ENCODE measurements at places on chromosomes 13 and 19.
A peak's percentile ranks its signal among the peaks of the same experiment; 100 is the strongest.

- DNase-seq = no peak
- no peaks in the 10 kb centered on the region for H3K27me3 ChIP-seq
- no peaks in the 10 kb centered on the region for H3K4me1 ChIP-seq
- no peak overlapping the region for H3K4me3 ChIP-seq
- peaks cover 75% of the 10 kb centered on the region for H3K36me3 ChIP-seq
- no peak overlapping the region for H3K27ac ChIP-seq
Observed at GRCh38 chr13:113322043-113322461, 25.0 kb downstream of the LAMP1 start.

GRCh38 chr19:35105411-35106290 is 10.0 kb upstream of the FXYD3 start:
- H3K4me3 ChIP-seq = no peak overlapping the region
- peaks cover 8% of the 10 kb centered on the region for H3K4me1 ChIP-seq
- H3K36me3 ChIP-seq = no peaks in the 10 kb centered on the region

GRCh38 chr13:111973605-111974340 is 93.2 kb upstream of the SOX1 start:
- H3K36me3 ChIP-seq = no peaks in the 10 kb centered on the region
- no peaks in the 10 kb centered on the region for H3K4me1 ChIP-seq
- no peak overlapping the region for H3K4me3 ChIP-seq

DNA sequence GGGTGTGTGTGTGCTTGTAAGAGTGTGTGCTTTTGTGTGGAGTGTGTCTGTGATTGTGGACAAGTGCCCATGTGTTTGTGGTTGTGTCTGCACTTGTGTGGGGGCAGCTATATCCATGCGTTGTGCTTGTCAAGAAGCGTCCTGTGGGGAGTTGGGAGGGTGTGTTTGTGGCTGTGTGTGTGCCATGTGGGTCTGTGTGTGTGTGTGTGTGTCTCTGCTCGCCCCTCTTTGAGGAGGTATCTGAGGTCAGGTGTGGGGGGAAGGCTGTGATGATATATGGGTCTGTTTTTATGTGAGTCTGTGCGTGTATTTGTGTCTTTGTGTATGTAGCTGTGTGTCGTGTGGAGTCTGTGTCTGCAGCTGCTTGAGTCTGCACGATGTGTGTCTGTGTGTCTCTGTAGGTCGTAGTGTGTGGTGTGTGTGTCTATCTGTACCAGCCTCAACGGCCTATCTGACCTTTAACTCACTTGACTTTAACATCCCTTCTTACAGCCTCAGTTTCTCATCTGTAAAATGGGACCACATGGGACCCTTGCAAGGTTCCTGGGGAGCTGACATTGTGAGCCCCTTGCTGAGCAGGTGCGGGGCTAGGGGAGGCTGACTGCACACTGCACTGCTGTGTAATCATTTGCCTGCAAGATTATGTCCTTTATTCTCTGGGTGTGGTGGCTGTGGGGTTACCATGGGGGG is 4.0 kb upstream of the NFIC start:
- H3K27me3 ChIP-seq = peaks cover 6% of the 10 kb centered on the region
- peaks cover 8% of the 10 kb centered on the region for H3K36me3 ChIP-seq
- H3K4me1 ChIP-seq = peaks cover 47% of the 10 kb centered on the region
- H3K4me3 ChIP-seq = no peak overlapping the region
- H3K27ac ChIP-seq = no peak overlapping the region

DNA sequence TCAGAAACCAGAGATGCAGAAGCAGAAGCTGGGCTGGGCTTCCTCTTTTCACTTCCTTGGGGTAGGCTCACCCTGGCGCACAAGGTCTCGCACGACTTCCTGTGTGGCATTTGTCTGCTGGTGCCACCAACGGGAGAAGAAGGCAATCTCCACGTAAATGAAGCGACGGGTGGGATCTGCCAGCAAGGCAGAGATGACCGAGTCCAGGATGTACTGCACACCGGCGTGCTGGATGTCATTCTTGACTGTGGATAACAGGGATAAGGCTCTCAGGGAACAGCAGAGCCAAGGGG is 1.3 kb downstream of the MAN2B1 start:
- H3K27ac ChIP-seq = peak overlapping the region; percentile 100
- H3K27me3 ChIP-seq = no peaks in the 10 kb centered on the region
- peak overlapping the region; percentile 95 for H3K4me3 ChIP-seq

DNA sequence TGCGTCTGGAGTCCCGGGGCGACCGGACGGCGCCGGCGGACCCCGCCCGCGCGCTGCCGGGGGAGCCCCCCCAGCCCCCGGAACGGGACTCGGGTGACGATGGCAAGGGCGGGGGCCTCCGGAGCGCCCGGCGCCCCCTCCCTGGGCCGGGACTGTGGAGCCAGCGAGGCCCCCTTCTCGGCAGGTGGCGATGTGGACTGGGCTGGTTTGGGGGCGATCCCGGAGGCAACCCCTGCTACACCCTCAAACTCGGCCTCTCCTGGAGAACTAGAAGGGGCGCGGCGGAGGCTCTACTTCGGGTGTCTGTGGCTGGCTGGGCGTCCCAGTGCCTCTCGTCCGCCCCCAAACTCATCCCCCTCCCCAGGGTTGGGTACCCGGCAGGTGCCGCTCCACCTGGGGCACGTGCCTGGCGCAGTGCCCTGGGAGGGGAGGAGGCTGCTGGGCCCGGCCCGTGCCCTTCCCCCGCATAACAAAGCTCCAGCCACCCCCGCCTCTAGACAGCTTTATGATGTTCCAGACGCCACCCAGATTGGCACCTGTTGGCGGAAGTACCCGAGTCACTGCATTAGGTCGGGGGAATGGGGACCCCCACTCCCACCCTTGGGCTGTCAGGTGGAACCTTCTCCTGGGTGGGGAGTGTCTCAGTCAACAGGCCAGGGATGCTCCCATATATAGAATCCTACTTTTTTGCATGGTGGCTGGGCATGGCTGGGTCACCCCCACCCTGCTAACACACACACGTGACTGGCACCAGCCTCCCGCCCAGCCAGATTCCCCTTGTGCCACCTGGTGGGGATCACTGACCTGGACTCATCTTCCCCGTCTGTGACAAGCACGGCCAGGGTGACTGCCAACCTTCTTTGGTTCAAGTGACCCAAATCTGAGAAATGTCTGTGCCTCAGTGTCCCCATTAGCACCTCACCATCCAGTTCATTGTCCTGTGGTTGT is 722 bp downstream of the PKN1 start:
- H3K27ac ChIP-seq = peak overlapping the region; percentile 90
- peak; percentile 62 for DNase-seq
- H3K36me3 ChIP-seq = peaks cover 30% of the 10 kb centered on the region
- H3K27me3 ChIP-seq = no peaks in the 10 kb centered on the region
- H3K4me3 ChIP-seq = peak overlapping the region; percentile 82

- H3K36me3 ChIP-seq = peaks cover 13% of the 10 kb centered on the region
- no peak overlapping the region for H3K4me3 ChIP-seq
- H3K4me1 ChIP-seq = no peaks in the 10 kb centered on the region
- H3K27ac ChIP-seq = no peak overlapping the region
- DNase-seq = no peak
Observed at GRCh38 chr19:6352381-6353165, 8.8 kb upstream of the CLPP start.

- DNase-seq = no peak
- H3K27me3 ChIP-seq = no peaks in the 10 kb centered on the region
- no peaks in the 10 kb centered on the region for H3K4me1 ChIP-seq
- H3K27ac ChIP-seq = no peak overlapping the region
Observed at GRCh38 chr19:38099966-38100365, 124.1 kb downstream of the DPF1 start.

DNA sequence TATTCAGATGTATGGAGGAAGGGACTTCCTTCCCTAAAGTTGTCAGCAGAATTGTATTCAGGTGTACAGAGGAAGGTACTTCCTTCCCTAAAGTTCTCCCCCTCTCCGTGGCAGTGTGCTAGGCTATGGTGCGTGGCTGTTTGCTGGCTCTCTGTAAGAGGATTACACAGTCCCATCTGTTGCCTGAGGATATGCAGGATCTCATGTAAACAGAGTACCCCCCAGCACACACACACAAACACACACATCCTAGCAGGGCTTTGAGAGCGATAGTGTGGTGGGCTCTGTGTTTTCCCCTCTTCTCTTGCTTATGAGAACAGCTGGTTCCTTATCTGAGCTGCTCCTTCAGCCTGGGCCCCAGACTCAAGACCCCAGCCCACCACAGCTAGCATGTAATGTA is 10.3 kb downstream of the NEK5 start:
- H3K4me3 ChIP-seq = no peak overlapping the region
- DNase-seq = no peak
- peaks cover 9% of the 10 kb centered on the region for H3K27me3 ChIP-seq
- H3K36me3 ChIP-seq = no peaks in the 10 kb centered on the region
- no peak overlapping the region for H3K27ac ChIP-seq
- no peaks in the 10 kb centered on the region for H3K4me1 ChIP-seq

DNA sequence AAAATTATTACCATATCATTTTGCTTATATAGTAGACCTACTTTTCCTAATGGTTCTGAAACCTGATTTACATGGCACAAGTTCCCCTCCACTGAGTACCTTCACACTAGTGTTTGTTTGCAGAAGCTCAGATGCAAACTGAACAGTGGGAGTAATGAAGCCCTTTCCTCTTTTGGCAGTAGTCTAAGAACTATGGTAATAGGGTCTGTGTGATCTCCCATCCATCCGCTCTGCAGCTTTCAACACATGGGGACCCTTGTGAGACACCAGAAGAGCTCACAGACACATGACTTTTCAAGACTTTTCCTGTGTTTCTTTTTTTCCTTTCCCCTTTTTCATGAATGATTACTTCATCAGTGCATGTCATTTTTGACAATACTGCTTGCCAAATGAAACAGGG is 336.0 kb downstream of the ATP8A2 start:
- H3K27ac ChIP-seq = no peak overlapping the region
- no peaks in the 10 kb centered on the region for H3K4me1 ChIP-seq
- DNase-seq = no peak
- H3K4me3 ChIP-seq = no peak overlapping the region
- H3K27me3 ChIP-seq = peaks cover 1% of the 10 kb centered on the region

GRCh38 chr19:48271531-48272151 is 1.8 kb downstream of the ZNF114 start:
- peaks cover 22% of the 10 kb centered on the region for H3K27me3 ChIP-seq
- peak; percentile 65 for DNase-seq
- peak overlapping the region; percentile 84 for H3K4me3 ChIP-seq
- peaks cover 15% of the 10 kb centered on the region for H3K4me1 ChIP-seq
- no peaks in the 10 kb centered on the region for H3K36me3 ChIP-seq
- peak overlapping the region; percentile 33 for H3K27ac ChIP-seq

DNA sequence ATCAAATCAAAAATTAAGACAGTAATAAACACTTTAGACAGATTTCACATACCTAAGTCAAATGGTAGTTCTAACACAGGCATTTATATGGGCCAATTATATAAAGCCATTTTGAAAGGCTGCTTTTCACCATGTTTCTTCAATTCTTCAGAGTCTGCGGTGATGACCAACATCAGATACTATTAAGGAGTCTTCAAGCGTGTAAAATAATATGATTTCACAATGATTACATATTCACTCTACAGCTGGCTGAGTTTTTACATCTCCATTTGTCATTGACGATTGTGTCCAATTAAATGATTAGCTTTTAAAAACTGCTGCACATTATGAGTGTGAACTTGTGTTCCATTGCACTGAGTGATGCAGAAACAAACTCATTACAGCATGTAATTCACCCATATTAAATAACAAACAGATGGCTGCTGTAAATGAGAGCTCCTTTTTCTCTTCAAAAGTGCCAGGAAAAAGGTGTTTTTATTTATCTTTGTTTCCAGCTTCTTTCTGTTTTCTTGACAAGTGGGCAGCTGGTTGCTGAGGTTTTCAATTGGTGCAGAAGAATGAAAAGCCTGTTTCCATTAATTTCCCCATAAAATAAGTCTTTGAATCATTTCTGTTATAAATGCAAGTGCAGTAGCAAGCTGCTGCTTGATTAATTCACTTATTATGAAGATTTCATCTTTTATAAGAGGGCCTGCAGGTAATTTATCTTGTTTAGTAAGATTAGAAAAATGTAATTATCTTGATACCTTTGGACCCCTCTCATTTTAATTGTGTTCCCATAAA is 676.1 kb upstream of the KLHL1 start:
- H3K27me3 ChIP-seq = no peaks in the 10 kb centered on the region
- H3K36me3 ChIP-seq = no peaks in the 10 kb centered on the region
- no peak overlapping the region for H3K4me3 ChIP-seq

DNA sequence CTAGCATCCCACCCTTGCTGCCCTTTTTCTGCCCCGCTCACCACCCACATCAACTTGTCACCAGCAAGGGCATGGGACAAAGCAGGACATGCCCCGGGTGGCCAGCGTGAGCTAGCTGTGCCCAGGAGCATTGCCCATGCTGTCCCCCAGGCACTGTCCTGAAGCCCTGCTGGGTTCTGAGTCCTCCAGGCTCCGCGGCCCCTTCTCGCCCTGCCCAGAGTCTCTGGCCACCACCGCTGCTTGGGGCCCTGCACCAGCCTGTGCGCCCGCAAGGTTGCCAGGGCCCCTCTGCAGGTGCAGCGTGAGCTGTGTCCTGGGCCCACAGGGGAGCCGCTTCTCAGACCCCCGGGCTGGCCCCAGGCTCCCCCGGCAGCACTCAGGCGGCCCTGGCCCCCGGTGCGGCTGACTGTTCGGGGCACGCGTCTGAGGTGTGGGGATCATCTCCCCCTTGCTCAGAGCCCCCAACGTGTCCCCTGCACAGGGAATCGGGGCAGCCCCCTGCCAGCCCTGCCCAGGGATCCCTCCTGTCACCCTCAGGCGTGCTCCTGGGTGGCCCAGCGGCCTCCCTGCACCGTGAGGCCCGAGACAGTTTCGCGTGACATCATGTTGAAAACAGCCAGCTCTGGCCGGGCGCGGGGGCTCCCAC is 4.1 kb downstream of the CSNK1G2 start:
- H3K4me3 ChIP-seq = no peak overlapping the region
- peaks cover 46% of the 10 kb centered on the region for H3K4me1 ChIP-seq
- peaks cover 24% of the 10 kb centered on the region for H3K36me3 ChIP-seq
- H3K27ac ChIP-seq = peak overlapping the region; percentile 37
- no peak for DNase-seq
- no peaks in the 10 kb centered on the region for H3K27me3 ChIP-seq

DNA sequence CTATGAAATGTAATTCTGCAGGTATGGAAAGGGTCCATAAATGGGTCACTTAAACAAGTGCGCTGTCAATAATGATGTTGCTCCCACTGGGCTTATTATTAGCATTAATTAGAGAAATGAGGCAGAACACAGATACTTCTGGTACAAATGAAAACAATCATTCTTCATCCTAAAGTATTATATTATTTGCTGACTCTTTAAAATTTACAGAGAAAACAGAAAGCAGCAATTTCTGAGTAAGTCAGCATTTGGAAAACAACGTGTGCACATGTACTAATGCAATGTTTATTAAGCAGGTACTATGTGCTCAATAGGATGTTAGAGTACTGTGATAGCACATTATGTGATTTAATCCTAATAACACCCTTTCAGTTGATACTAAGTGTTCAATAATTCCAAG is 2.4 kb upstream of the ZNF676 start:
- H3K4me3 ChIP-seq = no peak overlapping the region
- H3K27ac ChIP-seq = no peak overlapping the region
- no peaks in the 10 kb centered on the region for H3K27me3 ChIP-seq
- no peaks in the 10 kb centered on the region for H3K4me1 ChIP-seq
- DNase-seq = no peak
- H3K36me3 ChIP-seq = no peaks in the 10 kb centered on the region

DNA sequence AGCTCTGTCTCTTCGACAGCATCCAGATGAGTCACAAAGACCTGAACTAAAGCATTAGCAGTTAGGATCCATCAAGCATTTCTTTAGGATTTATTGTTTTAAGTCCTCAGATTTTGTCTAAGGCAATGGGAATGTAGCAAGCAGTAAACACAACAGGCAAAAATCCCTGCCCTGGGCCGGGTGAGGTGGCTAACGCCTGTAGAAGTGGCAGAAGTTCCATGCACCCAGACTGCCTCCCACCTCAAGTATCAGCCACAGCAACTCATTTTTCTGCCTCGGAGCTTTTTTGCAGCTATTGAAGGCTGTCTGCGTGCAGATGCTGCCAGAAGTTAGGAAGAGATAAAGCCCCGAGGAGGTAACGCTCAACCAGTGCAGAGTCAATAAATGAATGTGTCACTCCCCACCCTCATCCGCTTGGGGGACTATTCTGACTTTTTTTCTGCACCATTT is 47.1 kb upstream of the MRI1 start:
- no peak overlapping the region for H3K4me3 ChIP-seq
- H3K36me3 ChIP-seq = no peaks in the 10 kb centered on the region
- peaks cover 6% of the 10 kb centered on the region for H3K27me3 ChIP-seq

Data from activated T-cell treated with anti-CD3 and anti-CD28 coated beads, Interleukin-2, amount 50 U/mL, for 24 hours (primary cell).